ENCODE measurements at places on chromosomes 7 and 10. TPM values are rescaled to one million over a fixed set of nuclear protein-coding genes. Genes with fewer than 3 reads are reported as not detected.

- H3K4me3 ChIP-seq: no peak overlapping the region
- H3K27ac ChIP-seq: no peak overlapping the region
- no peaks in the 10 kb centered on the region for H3K4me1 ChIP-seq
- H3K36me3 ChIP-seq: no peaks in the 10 kb centered on the region
Observed at GRCh38 chr7:71206184-71206583, 74.2 kb downstream of the GALNT17 start.

LIPN gene
- total RNA-seq: not detected

TECPR1 gene
- total RNA-seq: 34.5 TPM

CFAP46 gene
- total RNA-seq: 0.07 TPM

IFIT1B gene
- total RNA-seq: not detected

DNA sequence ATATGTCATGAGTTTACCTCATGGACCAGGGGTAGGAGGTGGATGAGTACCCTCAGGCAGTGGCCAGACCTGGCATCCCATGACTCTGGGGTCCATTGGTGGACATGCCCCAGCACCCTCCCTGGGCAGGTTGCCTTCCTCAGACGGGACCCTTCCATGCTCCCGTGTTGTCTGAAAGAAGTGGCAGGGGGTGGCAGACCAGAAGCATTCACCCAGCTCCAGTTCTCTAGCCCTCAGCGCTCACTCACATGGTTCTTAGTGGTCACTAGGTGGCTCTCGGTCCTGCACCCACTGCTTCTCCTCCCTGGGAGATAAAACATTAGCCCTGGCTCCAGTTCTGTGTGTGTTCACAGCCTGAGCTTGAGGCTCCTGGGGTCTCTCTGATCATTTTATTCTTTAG, 6.0 kb downstream of the RBP3 start:
- H3K4me1 ChIP-seq: no peaks in the 10 kb centered on the region
- H3K4me3 ChIP-seq: no peak overlapping the region

DNA sequence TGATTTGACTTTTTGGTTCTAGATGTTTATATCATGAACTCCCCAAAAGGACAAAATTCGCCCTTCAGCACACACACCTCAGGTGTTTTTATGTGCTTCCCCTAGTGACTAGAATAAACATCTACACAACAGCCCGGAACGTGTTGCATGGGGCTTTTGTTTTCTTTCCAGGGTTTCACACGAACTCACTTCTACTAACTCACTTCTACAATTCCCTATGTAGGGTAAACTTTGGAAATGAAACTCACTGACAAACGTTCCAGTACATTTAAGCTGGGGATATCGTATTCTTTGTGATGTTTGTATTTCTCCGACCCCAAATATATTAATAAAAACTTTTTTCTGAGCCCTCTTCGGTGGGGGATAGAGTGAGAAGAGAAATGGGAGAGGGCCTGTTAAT, 1.4 kb downstream of the TRA2A start:
- peaks cover 23% of the 10 kb centered on the region for H3K36me3 ChIP-seq
- no peaks in the 10 kb centered on the region for H3K27me3 ChIP-seq
- peak overlapping the region; percentile 100 for H3K4me3 ChIP-seq
- peak overlapping the region; percentile 100 for H3K27ac ChIP-seq
